Stimulated activated naive CD8-positive, alpha-beta T cell treated with anti-CD3 and anti-CD28 coated beads, Interleukin-15, Interleukin-2, amounts not matched to agents 100 U/mL and 50 U/mL, for 24 hours (primary cell): ENCODE measurements at places on chromosomes 3 and 15.

GRCh38 chr15:70091726-70092463 is 5.8 kb downstream of the TLE3 start:
- DNase-seq, result no peak

GRCh38 chr3:46921871-46922271 is 44.4 kb downstream of the PTH1R start:
- DNase-seq, result no peak

- DNase-seq, result no peak
These were observed 224.1 kb upstream of the FEZF2 start for GRCh38 chr3:62597491-62597890.

DNA sequence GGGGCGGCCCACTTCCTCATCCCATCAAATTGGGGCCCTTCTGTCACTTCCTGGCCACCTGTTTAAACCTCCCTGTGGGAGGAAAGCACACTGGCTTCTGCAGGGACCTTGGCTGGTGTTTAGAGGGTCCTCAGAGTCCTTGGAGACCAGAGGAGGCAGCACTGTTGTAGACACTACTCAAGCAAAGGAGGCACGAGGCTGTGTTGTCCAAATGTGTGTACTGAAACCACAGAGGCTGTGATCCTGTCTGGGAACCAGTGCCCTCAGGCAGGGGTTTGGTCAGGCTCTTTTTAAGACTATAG is 12.4 kb upstream of the SEC13 start:
- no peak for DNase-seq

- DNase-seq, result peak; percentile 3
These were observed 307.0 kb upstream of the ROPN1 start for GRCh38 chr3:124298951-124299350.

GRCh38 chr3:172102883-172103310 is 63.5 kb downstream of the FNDC3B start:
- no peak for DNase-seq

DNA sequence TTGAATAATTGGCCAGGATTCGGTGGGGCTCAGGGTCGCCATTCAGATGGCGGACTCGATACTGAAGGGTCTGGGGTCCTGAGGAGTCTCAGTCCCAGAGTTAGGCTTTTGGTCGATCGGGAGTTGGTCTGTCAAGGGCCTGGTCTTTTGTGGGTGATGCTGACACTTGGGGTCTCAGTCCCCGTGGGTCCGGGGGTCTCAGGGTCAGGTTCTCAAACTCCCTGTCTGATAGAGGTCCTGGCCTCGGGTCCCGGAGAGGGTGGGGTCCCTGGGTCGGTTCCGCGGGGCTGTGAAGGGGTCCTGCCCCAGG is 467 bp downstream of the NCKIPSD start:
- DNase-seq, result no peak

GRCh38 chr15:63544258-63545026 is 40.0 kb downstream of the USP3 start:
- no peak for DNase-seq

DNA sequence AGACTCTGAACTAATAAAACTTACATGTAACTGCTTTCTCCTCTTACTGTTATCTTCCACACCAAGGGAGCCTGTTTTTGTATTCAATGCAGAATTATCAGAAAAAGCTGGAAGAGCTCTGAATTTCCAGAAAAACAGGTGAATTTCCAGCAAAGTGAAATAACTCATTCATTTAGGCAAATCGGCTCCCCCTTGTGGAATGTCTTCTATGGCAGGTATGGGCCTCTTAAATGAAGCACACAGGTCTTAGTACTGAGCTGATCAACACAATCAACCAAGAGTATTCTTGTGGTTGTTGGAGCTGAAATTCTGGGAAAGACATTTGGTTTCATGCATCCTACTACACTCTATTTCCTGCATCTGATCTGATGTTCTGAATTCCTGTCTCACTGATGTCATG is 31.0 kb upstream of the PTPRG start:
- DNase-seq, result no peak

- DNase-seq, result no peak
These were observed 26.5 kb downstream of the IGSF10 start for GRCh38 chr3:151434151-151434890.

DNA sequence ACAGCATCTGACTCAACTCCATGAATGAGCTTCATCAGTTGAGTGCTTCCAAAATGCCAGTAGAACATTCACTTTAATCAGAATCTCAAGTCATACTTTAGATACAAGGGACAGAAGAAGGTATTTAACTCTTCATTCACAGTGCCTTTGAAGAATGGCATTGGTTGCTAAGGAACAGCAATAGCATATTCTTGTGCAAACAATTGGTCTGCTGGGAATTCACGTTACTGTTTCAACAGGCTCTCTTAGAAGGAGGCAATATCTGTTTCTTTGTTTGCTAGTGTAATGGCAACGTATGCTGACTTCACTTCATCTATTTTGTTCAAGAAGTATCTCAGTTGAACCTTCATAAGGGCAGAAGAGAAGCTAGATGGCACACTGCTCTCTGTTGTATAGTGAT is 113.9 kb downstream of the TMEM108 start:
- DNase-seq, result no peak

DNA sequence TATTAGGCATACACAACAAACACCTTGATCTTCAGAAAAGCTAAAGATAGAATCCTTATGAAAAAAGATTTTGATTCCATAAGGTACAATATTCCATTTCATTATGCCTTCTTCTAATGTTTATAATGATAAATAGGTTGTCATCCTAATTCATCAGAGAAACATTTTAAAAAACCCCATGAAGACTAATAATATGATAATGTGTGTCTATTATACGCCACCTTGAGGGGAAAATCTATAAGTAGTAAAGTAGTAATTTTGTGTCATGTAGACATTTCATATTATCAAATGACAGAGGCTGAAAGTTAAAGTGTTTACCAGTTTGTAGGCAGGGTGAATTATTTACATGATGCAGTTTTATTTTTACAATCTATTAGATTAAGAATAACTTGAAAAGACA is 524.3 kb downstream of the GBE1 start:
- no peak for DNase-seq

- DNase-seq, result no peak
These were observed 13.1 kb upstream of the RAB8B start for GRCh38 chr15:63176302-63176701.

GRCh38 chr3:133457025-133457424 is 57.2 kb downstream of the BFSP2 start:
- no peak for DNase-seq

DNA sequence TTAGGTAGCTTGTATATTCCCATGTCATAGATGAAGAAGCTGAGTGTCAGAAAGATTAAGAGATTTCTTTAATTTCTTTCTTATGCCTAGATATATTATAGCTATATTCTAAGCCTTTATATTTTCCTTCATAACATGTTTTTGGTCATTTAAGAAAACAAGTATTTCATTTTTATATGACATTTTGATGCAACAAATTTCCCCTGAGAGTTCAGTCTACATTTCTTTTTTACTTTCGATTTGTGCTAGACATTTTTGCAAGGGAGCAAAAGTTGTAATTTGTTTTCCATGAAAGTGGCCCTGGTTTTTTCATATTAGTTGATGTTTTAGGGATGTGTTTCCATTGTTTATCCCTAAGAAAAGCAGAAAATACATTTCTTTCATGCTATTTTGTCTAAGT is 344.9 kb downstream of the NLGN1 start:
- DNase-seq, result no peak

GRCh38 chr15:41949401-41950126 is 22.8 kb downstream of the EHD4 start:
- no peak for DNase-seq

GRCh38 chr15:90086868-90087268 is 15.4 kb downstream of the IDH2 start:
- peak; percentile 58 for DNase-seq

GRCh38 chr3:70264122-70264780 is 48.2 kb downstream of the MDFIC2 start:
- no peak for DNase-seq

GRCh38 chr3:104291878-104292277 is 1074.8 kb upstream of the ALCAM start:
- no peak for DNase-seq

- no peak for DNase-seq
These were observed 56.1 kb upstream of the UBE2E1 start for GRCh38 chr3:23749609-23750008.

DNA sequence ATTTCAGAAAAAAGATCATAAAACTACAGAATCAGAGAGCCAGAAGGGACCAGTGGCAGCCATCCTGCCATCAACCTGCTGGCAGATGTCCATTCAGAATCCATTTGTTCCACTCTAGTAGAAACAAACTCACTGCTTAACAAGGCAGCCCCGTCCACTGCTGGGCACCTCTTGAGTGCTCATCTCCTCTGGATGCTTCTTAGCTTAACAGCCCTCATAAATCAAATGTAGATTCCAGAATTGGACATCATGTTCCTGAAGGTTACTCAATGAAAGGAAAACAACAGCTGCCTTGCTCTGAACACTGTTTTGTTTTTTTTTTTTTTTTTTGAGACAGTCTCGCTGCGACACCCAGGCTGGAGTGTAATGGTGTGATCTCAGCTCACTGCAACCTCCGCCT is 37.3 kb downstream of the ABCC5 start:
- no peak for DNase-seq

DNA sequence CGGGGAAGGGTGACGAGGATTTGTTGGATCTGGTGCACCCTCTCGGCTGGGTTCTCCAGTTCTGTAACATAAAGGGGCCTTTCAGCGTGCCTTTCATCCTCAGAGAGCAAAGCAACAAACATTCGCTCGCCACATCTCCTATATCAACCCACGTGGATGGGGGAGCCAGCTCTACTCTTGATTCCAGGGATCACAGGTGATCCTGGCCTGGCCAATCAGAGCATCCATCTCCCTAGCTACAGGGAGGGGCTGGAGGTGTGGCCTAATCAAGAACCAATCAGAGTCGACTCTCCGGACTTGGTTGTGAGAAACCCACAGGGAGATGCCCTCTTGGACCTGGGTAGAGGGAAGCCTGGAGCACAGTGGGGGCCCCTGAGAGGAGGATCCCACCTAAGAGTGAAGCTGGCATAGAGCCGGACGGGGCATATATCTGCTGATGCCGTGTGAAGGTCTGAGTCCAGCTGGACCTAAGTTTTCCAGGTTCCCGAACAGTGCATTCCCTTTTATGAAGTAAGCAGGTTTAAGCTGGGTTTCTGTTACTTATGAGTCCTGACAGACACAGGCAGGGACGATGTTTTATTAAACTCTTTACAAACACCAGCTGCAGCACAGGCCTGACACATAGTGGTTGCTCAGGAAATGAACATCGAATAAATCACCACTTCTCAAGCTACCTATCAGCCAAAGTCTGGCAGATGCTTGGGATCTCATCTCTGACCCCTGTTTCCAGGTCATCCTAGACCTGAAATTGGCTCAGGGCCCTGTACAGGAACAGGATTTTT is 50.7 kb upstream of the RAD18 start:
- no peak for DNase-seq

- DNase-seq, result no peak
These were observed 928 bp downstream of the RAD18 start for GRCh38 chr3:8962226-8962861.

DNA sequence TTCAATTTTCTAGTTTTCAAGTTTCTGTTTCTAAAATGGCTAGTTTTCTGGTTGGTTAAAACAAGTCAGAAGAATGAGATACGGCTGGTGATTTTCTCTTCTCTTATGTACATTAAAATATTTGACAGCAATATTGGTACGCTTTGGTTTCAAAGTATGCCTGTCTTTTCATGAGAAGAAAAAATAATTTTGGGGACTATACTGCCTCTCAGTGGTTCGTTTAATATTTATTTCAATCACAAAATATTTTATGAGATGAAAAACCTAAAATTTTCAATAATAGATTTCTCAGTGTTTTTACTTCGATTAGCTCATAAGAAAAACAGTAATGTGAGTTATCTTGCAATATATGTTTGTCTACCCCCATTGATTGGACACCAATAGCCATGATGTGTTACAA is 72.8 kb upstream of the AADACL2 start:
- DNase-seq, result no peak

- peak; percentile 55 for DNase-seq
These were observed 11.4 kb upstream of the CSPG4 start for GRCh38 chr15:75723847-75724660.

DNA sequence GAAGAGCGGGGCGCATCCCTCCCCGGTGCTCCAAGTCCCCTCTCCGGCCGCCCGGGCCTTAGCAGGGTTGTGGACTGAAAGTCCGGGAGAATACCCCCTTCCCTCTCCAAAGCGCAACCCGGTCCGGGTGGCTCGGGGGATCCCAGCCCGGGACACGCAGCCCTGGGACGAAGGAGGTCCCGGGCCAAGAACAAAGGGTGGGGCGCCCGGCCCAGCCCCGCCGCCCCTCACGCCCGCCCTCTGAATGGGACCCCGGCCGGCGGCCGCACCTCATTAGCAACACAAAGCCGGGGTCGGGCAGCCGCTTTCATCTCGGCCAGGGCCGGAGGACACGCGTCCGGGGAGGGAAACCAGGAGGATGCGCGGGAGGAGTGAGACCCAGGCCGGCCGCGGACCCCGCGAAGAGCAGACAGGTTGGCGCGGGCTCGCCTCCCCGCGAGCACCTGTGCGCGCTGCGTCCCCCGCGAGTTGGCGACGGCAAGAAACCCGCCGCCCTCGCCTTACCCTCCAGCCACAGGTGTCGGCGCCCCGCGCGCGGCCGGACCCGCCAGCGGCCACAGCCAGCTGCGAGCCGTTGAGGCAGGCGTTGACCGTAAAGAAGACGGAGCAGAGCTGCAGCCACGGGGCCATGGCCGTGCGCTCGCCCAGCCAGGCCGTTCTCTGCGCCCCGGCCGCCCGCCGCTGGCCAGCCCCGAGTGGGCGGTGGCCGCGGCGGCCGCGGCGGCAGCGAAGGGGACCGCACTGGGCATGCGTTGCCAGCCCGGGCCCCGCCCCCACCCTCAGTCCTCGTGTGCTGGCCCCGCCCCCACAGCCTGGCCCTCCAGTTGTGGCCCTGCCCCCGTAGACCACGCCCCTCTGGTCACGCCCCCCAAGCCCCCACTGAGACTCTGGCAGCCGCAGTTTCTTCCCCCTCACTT is at the start of gene IL17RD:
Gene IL17RD, minus strand, starts transcription at position 697 of the 917 bp plus-strand sequence. Its CDS starts 67 bp downstream, at position 630.
- DNase-seq, result peak; percentile 82

GRCh38 chr15:99163271-99164062 is 58.6 kb downstream of the SYNM start:
- DNase-seq, result no peak

DNA sequence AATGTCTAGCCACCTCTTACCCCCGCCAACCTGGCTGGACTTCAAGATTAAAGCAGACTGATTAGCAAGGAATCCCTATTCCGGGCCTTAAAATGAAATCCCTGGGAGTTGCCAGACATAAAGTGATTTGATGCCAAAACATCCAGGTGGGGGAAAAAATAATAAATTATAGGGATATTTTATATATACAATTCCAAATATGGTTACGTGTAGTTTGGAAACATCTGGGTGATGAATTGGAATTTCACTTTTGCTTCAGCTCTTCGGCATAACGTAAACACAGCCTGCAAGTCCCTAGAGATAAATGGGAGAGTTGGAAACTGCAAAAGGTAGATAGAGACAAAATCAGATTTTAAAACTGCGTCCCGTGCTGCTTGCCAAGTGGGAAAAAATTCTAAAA is 545.5 kb upstream of the MDFIC2 start:
- no peak for DNase-seq

- no peak for DNase-seq
These were observed 64.6 kb downstream of the LPP start for GRCh38 chr3:188218603-188219002.

- DNase-seq, result peak; percentile 19
These were observed 602.3 kb upstream of the SUCLG2 start for GRCh38 chr3:68256635-68257223.

- no peak for DNase-seq
These were observed 54.9 kb upstream of the LRRFIP2 start for GRCh38 chr3:37229291-37229690.
